ENCODE measurements at places on chromosomes 4 and X. TPM values are rescaled to one million over a fixed set of nuclear protein-coding genes. Genes with fewer than 3 reads are reported as not detected.

The CSAG1 gene
- total RNA-seq, result not detected

The TLR8 gene
- 1.4 TPM for total RNA-seq

The NUP62CL gene
- 0.29 TPM for total RNA-seq

The ZNF275 gene
- total RNA-seq, result 7.4 TPM

The GNRHR gene
- not detected for total RNA-seq

The EGFL6 gene
- 0.13 TPM for total RNA-seq

The RTL9 gene
- 0.15 TPM for total RNA-seq

DNA sequence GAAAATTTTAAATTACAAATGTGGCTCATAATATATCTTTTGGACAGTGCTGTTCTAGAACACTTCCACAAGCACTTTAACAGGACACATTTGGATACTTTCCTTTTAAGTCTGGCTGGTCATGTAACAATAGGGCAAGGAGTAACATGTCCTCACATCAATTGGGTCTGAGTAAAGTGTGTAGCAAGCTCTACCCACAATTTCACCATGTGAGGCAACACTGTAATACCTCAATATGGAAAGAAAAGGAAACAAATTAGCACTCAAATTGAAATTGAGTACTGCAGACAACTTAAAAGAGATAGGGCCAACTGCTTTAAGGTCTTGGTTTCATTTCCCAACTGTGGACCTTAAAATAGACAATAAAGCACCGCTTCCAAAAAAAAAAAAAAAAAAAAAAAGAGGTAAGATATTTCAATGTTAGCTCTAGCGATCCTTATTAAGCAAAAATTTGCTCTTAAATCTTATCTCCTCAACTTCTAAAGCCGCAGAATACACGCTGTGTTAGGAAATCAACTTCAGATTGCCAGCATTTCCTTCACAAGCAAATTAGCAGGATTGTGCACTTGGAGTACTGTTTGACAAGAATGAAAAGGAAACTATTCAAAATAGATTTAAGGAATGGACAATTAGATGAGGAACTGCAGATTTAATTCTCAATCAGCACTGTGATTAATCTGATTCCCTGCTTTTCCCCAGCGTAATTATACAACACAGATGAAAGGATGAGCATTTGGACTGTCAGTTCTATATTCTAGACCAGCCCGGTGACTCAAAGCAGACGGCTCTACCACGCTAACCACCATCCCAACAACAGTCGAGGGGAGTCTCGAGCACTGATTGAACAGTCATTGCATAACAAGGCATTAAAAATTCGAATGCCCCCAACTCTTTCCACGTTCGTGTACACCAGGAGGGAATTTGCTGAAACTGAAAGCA lies 1.6 kb downstream of the CASK start:
- no peak for DNase-seq

DNA sequence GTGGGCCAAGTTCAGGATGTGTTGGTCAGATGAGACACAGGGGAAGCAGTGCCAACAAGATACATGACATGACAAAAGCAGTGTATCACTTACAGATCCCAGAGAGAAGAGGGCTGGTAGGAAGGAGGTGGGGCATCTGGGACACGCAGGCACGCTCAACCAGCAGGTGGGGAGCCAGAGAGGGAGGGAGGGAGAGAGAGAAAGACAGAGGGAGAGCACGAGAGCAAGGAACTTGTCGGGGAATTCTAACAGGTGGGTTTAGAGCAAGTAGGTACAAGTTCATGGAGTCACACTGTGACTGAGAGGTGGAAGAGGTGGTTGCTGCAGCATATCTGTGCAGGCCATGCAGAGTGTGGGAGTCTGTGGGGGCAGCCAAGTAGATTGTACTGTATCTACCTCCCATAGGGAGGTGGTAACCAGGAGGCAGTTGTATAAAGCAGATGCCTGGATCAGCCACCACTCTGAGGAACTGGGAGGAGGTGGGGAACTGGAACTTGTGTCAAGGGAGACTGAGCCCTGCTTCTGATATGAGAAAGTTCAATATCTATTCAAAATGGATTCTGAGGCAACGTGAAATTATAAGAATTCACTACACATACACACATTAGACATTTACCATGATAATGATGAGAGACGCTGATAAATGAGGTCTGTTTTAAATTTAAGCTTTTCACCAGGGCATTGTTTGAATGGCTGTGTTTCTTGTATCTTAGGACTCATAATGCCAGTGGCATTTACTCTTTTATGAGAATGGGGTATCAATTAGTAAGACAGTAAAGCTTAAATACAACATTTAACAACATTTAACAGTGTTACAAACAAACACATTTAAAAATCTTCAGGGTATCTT lies 43.7 kb downstream of the BBS12 start:
- DNase-seq, result no peak

GRCh38 chrX:29274517-29274916 lies 687.3 kb downstream of the IL1RAPL1 start:
- no peak for DNase-seq

DNA sequence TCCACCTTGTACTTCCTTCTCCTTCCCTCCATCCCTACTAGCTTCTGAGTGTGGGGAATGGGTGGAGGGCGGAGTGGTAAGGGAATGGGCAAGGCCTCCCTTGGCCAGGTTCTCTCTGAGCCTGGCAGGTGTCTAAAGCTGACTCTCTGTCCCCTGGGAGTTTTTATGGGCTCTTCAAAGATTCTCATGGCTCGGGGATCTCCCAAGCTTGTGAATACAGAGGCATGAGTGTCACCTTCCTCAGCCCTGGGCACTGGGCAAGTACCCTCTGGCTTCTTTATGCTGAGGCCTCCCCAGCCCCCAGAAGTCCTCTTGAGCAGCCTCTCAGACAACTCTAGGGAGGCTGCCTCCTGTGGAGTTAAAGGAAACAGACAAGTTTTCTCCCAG lies 32.5 kb upstream of the DDX3X start:
- DNase-seq, result no peak

DNA sequence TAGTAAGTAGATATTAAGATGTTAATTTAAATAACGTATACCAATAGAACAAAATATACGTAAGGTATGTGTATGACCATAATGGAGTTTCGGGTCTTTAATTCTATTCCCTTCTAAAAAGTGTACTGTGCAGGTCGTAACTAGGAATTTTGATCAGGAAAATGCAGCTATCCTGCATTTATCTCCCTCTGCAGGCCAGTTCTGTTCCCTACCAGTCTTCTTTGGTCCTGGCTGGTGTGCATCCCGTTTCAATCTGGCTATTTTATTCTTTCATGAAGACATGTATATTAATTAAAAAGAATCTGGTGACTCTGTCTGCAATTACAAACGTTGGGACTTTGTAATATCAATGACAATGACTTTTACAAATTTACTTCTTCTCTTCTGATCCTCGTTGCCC lies 534.1 kb upstream of the AADAT start:
- no peak for DNase-seq

GRCh38 chrX:22541926-22542325 lies 269.2 kb downstream of the CBLL2 start:
- no peak for DNase-seq

DNA sequence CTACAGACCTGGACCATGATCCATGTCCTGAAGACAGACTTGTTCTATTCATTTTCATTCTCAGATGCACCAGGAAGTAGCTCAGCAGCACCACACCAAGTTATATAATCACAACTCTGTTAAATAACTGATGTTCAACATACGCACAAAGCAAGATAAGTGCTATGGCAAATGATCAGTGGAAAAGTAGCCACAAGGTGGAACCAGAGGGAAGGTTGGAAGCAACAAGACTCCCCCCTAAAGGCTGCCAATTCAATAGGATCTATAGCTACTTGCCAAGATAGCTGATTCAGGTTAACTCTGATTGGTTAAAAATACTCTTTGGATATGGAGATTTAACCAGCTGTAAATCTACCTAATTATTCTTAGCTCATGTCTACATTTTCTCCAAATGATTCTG lies 23.7 kb upstream of the FAM47B start:
- DNase-seq, result no peak

DNA sequence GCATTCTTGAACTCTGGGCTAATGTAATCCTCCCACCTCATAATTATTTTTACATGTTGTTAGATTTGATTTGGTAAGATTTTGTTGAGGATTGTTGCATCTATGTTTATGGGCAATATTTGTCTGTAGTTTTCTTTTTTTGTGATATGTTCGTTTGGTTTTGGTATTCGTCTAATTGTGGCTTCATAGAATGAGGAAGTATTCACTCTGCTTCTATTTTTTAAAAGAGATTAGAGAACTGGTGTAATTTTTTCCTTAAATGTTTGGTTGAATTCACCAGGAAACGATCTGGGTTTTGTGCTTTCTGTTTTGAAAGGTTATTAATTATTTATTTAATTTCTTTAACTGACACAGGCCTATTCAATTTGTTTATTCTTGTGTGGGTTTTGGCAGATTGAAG lies 161.2 kb upstream of the NUDT6 start:
- DNase-seq, result no peak

GRCh38 chrX:40736170-40736505 lies 796 bp upstream of the MED14 start:
- no peak for DNase-seq

DNA sequence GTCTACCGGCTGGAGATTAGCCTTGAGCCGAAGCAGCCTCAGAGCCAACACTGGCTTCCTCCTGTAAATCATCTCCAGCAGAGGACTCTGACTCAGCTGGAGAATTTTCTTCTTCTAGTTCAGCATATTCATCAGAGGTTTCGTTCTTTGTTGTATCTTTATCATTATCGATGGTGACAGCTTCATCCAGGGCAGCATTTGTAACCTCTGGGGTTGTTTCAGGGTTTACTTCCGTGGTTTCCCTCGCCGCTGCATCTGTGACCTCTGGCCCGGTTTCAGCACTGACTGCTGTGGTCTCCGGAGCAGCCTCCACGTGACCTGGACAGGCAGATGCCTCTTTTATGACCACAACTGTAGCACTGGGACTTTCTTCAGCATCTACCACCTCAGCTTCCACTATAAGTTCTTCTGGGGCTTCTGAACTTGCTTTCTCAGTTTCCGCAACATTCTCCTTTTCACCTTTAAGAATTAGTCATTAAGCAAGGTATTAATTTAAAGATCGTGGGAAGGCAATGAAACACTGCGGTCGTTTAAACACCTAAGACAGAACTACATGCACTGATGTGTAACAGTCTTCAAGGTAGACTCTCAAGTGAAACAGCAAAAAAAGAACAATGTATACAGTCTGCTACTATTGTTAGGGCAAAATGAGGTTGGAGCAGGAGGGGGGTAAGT lies 13.3 kb downstream of the MGARP start:
- DNase-seq, result peak; percentile 74

GRCh38 chr4:177281351-177281909 lies 28.2 kb upstream of the NEIL3 start:
- DNase-seq, result no peak

DNA sequence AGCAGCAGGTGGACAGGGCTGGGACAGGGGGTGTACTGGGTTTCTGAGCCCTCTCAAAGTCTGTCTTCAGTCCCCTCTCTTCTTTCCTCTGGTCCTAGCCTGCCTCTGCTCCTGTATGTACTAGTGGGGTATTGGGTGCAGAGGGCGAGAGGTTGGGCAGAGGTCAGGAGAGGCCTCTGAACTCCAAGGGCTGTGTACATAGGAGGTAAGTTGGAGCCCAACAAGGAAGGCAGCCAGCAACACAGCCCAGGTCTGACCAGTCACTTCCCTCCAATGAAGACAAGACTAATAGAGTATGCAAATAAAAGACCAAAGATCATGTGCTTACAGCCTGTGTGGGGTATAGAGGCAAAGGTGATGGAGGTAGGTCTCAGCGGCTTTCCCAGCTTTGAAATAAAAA lies at the start of gene PFKFB1:
PFKFB1 (minus strand) TSS at position 90 of the 400 bp plus-strand sequence. CDS start 181 bp downstream, outside the sequence.
- no peak for DNase-seq

GRCh38 chr4:159144112-159144694 lies 41.3 kb downstream of the RAPGEF2 start:
- no peak for DNase-seq

GRCh38 chr4:141079393-141079930 lies 53.8 kb downstream of the RNF150 start:
- DNase-seq, result no peak

- no peak for DNase-seq
Measured at GRCh38 chr4:15774020-15774420, 4.1 kb upstream of the CD38 start.

DNA sequence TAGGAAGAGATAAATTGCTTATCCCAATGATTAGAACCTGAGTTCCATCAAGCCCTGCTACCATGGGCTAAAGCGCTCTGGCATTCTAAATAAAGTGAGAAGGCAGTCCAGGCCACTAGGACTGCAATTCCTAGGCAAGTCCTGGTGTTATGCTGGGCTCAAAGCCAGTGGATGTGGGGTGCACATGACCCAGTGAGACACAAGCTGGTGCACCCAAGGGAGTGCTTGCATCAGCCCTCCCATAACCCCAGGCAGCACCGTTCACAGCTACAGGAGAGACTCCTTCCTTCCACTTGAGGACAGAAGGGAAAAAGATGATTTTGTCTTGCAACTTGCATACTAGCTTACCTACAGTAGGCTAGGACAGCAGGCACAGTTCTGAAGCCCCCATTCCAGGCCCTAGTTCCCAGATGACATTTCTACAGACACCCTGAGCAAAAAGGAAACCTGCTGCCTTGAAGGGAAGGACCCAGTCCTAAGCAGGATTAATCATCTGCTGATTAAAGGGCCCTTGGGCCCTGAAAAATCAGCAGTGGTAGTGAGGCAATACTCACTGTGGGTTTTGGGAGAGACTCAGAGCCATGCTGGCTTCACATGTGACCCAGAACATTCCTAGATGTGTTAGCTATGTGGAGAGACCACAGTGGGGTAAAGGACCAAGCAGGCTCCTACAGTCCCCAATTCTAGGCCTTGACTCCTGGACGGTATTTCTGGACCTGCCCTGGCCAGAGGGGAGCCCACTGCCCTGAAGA lies 77.8 kb downstream of the KLHL13 start:
- DNase-seq, result no peak

GRCh38 chr4:184776821-184777220 lies 42.9 kb upstream of the CENPU start:
- no peak for DNase-seq

Measured in left cardiac atrium (tissue), 4 donors.